EH (cell line): ENCODE measurements at places on chromosomes 6 and 20.

DNA sequence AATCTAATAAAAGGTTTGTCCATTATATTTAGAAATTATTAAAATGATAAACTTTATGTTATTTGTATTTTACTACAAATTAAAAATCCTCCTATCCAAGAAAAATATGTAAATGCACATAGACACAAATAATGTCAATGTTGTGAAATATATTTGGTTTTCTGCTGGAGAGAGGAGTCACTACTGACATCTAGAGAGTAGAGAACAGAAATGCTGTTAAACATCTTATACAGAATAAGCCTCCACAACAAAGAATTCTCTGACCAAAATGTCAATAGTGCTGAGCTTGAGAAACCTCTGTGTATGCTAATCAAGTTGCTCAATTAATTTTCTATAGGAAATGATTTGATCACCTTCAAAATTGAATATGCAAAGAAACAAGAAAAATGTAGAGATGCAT, 12.4 kb downstream of the HTR1B start:
- peak; percentile 43 for DNase-seq

DNA sequence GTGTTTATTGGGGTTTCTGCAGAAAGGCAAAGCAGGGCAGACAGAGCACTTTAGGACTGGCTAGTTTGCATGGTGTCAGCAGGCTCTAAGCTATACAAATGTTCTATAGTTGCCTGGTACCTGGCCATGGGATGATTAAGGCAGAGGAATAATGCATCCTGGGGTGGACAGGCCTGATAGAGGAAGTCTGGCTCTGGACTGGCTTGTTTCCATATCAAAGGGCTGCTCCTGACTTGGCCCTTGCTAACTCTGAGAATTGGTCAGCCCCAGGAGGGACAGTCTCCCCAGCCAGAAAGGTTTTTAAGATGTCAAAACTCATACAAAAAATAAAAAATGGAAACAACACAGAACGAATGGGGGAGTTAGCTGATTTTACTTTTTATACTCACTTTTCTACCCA, 136.9 kb downstream of the TBC1D7 start:
- no peak for DNase-seq

GRCh38 chr6:136963259-136963658, 41.2 kb downstream of the SLC35D3 start:
- DNase-seq = no peak

GRCh38 chr6:41583565-41583964, 37.4 kb downstream of the FOXP4 start:
- no peak for DNase-seq

- no peak for DNase-seq
Measured at GRCh38 chr6:149267072-149267471, 50.4 kb upstream of the TAB2 start.

- DNase-seq = peak; percentile 41
Measured at GRCh38 chr20:24503352-24503931, 34.0 kb downstream of the SYNDIG1 start.

- DNase-seq = peak; percentile 68
Measured at GRCh38 chr6:188821-189655, 103.2 kb upstream of the DUSP22 start.

DNA sequence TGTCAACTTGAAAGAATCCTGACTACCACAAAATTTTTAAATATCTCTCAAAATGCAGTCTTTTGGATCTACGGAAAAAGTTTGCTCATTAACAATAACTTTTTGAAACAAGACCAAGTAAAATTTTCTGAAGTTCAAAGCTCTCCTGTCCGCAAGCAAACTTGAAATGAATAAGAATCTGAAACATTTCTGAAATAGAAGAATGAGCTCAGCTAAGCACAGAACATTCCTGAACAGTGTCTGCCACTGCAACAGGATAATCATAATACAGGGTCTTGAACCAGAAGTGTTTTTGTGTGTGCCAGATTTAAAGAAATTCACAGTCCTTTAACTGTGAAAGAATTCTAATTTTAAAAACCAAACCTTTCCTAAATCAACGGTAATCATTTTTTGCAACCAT, 49.1 kb upstream of the TASP1 start:
- no peak for DNase-seq

DNA sequence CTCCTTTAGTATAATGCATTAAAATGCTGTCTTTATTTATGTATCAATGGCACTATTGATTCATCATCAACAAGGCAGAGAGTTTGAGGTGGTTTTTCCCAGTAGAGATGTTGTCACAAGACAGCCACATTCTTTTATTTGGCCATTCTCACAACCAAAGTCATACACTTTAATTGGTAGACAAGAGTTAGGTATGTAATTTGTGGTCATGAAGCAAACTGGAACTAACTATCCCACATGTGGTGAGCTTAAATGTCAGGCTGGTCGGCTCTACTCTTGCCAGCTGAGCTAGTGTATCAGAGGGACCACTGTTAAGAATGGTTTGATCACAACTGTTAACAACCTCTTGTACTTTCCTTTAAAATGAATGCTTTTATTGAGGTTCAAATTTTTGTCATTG, 714.6 kb downstream of the CD109 start:
- peak; percentile 62 for DNase-seq

- no peak for DNase-seq
Measured at GRCh38 chr6:30074331-30075093, 1.1 kb downstream of the RNF39 start.

DNA sequence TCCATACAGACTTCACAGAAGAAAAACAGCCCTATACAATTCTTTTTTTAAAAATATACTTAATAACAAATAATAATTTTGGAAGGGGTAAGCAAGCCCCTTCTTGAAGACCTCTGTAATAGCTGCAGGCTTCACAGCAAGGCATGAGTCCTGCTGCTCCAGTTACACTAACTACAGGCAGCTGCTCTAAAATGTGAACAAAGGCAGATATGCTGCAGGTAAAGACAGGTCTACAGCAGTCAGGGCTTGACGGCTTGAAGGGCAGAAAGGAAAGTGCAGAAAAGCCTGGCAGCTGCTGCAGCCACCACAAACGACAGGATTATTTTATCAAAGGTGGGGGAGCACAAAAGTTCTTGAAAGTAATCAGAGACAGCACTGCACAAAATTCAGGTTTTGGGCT, 11.3 kb downstream of the FAXC start:
- no peak for DNase-seq

GRCh38 chr6:41656002-41656691, 17.9 kb downstream of the MDFI start:
- peak; percentile 22 for DNase-seq

DNA sequence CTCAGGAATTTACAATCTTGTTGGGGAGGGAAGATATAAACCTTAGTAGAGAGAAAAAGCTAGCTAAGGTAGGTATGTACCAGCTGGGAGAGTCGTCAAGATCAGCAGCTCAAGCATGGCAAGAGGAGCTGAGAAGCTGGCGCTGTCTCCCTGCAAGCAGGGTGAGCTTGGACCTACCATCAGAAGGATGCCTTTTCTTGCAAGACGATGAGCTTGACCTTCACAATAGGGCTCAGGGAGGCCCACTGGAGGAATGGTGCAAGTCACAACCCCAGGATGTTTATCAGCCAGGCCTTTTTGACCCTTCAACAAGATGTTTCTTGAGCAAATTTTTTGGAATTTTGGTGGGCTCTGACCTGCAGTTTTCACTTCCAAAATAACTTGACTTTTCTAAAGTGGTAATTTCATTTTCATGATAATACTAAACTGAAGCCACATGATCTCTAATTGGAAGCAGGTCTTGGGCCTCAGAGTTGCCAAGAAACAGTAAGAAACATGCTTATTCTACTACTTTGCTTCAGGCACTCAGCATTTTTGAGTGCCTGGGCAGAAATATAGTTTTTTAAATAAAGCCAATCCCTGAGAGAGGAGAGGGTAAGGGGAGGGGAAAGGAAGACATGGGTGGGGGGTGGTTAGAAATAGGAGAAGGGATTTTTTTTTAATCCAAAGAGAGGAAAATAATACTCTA, 258.1 kb downstream of the CLIC5 start:
- DNase-seq = peak; percentile 30

DNA sequence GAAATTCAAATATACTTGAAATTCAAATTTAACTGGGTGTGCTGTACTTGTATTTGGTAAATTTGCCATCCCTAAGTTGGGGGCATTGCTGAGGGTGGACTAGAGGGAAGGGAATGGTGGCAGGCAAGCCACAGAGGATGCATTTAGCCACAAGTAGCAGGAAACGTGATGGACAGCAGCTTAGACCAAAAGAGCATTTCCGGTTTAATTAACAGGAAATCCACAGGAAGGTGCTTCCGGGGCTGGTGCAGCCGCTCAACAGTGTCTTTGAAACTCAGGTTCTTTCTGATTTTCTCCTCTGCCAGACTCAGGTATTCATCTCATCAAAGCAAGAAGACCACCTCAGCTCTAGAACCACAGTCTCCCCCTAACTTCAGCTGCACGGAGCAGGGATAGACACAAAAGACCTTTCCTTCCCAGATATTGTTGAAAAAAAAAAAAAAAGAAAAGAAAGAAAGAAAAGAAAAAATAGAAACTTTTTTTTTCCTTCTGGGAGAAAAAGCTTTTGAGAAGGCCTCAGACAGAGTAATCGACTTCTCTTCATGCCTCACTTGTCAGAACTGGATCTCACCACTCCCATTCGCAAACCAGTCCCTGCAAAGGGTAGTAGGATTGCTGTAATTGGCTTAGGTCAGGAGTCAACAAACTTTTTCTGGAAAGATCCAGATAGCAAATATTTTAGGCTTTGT, 8.0 kb upstream of the BCAS1 start:
- DNase-seq = no peak

DNA sequence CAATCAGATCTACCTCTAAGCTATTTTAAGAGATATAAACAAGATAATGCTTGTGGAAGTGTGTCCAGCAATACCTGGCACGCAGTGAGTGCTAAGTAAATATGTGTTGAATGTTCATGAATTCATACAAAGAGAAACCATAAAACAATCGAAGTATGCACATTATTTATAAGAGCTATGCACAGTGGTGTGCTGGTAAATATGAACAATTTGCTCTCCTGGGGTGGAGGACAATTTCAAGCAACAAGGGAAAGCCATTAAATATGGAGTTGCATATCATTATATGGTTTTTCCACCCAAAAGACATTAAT, 526.6 kb upstream of the MARCKS start:
- no peak for DNase-seq

GRCh38 chr20:4064144-4064909, 49.0 kb upstream of the RNF24 start:
- DNase-seq = peak; percentile 93

- DNase-seq = no peak
Measured at GRCh38 chr6:29749308-29749662, 26.1 kb downstream of the HLA-F start.

- peak; percentile 39 for DNase-seq
Measured at GRCh38 chr20:52190437-52191131, 995 bp downstream of the ZFP64 start.
